Right kidney (tissue), 9 donors: ENCODE measurements at places on chromosomes 6 and 20.
A peak's percentile ranks its signal among the peaks of the same experiment; 100 is the strongest.

GRCh38 chr6:89379281-89379680, 26.8 kb upstream of the UBE2J1 start:
- DNase-seq, result no peak

GRCh38 chr20:17941087-17941825, 27.3 kb downstream of the SNX5 start:
- no peak for DNase-seq

- no peak for DNase-seq
Measured at GRCh38 chr20:51469046-51469445, 73.5 kb downstream of the NFATC2 start.

DNA sequence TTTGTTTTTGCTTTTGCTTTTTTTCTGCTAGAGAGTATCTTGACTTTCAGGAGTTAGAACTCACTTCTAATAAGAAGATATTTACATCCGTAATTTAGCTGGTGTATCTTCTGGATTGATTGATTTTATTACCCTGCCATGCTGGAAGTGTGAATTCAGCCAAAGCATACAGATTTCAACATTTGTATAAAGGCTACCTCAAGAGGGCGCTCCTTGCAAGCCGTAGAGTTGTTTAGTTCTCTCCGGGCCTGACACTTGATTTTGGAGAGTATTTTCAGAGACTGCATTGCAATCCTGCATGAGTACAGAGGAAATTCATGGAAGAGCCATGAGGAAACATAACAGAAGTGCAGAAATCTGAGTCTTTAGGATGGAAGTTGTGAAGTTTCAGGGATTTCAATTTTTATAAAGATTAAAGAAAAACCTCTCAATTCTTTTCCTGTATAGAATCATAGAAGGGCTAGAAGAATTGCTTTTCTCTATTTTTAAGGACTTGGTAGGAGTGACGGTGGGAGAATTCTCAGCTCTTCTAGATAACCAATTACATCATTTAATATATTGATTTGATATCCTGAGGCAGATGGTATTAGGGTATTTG, 66.7 kb upstream of the TIAM2 start:
- peak; percentile 24 for DNase-seq

DNA sequence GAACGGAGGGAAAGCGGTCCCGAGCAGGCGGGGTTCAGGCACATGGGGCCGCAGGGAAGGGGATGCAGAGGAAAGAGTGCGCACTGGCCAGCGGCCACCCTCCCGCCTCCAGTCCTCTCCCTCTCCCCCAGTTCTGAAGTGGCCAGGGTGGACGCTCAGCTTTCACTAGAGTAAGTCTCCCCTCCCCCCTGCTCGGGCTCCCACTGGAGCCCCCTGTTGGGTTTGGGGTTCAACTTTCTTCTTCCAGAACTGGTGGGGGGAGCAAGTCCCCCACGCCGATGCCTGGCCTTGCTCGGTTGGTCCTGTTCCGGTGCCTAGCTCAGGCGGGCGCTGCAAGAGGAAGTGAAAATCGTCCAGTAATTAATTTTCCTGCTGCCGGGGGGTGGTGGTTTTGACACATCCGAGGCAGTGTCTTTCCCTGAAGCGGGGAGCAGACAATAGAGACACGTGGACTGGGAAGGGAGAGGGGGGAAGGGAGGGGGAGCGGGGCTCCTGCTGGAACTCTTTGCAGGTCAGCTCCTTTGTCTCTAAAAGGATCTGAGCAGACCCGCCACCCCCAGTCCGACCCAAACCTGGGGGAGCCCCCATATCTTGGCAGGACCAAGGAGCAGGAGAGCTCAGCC, 824 bp upstream of the SCRT2 start:
- DNase-seq, result no peak

GRCh38 chr20:32589256-32589655, 4.1 kb upstream of the NOL4L start:
- DNase-seq, result no peak

DNA sequence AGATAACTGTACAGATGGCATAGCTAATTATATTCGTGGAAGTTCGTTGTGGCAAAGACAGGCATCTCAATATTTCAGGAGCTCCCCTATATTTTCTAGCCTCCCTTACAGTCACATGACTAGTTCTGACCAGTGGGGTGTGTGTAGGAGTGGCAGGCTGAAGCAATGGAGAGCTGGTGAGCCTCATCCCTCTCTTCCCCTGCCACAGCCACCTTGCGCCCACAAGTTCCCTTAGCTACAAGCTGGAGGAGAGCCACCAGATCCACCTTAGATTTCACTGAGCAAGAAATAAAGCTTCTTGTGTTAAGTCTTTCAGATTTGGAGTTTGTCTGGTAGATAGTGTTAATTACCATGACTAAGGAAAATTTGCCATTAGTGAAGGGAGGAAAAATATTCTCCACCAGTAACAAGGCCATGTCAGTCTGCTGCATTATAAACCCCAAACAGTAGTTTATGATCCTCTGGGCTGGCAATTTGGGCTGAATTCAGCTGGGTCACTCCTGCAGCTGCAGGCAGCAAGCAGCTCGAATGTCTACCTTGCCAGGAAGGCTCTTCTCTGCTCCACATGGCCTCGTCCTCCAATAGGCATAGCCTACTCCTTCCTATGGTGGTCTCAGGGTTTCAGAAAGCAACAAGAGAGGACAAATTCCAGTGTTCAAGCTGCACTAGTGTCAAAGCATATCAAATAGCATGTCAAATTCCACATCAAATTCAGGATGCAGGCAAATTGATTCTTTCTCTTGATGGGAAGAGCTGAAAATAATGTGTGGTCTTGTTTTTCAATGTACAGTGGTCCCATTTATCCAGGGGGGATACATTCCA, 7.4 kb upstream of the RBCK1 start:
- DNase-seq, result no peak

- DNase-seq, result no peak
Measured at GRCh38 chr6:73514746-73515110, 6.1 kb downstream of the EEF1A1 start.
